CMK (cell line): ENCODE measurements at places on chromosomes 2 and 18.

DNA sequence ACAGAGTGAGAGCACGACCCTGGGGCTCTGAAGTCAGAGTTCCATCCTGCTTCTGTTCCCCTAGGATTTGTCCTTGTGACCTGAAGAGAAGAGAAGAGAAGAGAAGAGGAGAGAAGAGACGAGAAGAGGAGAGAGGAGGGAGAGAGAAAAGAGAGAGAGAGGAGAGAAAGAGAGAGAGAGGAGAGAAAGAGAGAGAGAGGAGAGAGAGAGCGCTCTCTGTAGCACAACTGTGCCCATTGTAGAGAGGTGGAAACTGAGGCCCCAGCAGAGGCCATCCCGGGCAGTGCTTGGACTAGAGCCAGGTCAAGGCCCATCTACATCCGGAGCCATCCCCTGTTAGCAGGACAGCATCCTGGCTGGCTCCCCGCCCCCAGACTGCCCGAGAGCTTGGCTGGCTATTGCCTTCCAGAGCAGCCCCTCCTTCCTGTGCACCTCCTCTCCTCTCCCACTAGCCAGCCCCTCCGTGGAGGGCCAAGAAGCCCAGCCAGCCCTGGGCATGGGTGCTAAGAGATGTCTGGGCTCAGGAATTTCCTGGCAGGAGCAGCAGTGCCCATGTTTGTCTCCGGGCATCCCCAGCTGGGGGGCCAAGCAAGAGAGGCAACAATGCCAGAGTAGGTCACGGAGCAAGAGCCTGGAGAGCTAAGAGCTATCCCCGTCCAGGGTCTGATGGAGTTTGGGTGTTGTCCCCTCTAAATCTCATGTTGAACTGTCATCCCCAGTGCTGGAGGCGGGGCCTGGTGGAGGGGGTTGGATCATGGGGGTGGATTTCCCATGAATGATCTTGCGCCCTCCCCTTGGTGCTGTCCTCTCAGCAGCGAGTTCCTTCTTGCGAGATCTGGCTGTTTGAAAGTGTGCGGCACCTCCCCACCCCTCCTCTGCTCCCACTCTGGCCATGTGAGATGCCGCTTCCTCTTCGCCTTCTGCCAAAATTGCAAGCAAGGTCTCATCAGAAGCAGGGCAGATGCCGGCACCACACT, 18.2 kb upstream of the GPR55 start:
- no peak for DNase-seq

DNA sequence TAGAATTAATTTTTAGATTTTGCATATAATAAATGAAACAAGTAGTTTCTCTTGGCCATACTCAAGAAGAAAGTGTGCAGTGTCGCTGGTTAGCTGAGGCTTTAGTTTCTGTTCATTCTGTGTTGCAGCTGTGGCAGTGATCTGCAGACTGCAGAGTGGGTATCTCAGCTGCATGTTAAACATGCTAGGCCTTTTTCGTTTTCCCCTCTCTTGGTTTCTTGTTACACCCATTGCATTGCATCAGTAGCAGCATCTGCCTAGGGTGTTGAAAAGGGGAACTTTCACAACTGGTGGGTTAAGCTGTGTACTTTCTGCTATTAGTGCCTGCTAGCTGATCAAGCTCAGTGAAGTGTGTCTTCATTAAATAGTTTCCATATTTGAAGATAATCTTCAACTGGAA, 51.3 kb downstream of the ACSL3 start:
- DNase-seq, result no peak

- no peak for DNase-seq
These were observed 185.6 kb downstream of the LPIN1 start for GRCh38 chr2:11932048-11932512.

GRCh38 chr2:66322506-66323260, 112.2 kb upstream of the MEIS1 start:
- no peak for DNase-seq

- DNase-seq, result no peak
These were observed 10.0 kb downstream of the GALNT5 start for GRCh38 chr2:157267476-157267875.

DNA sequence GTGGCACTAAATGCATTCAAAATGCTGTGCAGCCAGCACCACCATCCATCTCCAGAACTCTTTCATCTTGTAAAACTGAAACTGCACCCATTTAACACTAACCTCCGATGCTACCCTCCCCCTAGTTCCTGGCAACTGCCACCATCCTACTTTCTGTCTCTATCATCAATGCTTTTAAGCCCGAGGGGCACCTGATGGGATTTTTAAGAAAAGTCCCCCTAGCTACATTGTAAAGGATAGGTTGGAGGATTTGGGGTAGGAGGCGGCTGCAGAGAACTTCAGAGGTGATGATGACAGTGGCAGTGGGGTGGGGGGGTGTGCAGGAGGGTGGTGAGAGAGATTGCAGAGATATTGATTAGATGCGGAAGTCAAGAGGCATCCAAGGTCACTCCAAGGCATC, 10.8 kb upstream of the YWHAQ start:
- no peak for DNase-seq

DNA sequence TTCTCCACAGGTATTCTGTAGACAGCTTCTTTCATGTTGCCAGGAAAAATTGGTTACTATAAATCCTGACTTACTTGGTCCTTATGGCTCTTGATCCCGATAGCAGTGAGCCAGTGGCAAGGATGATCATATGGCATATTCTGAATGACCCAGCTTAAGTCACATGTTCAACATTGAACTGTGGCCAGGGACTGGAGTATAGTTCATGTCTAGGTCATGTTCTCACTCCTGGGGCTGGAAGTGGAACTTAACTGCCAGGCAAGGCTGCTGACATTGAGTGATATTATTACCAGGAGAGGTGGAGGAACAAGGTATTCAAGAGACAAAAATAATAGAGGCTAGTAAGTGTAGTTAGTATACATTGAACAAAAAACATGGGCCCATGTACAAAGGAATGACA, 26.2 kb downstream of the R3HDM1 start:
- no peak for DNase-seq

GRCh38 chr18:43277164-43277600, at the start of gene SYT4:
Gene SYT4 (minus strand): TSS chr18:43277490. CDS start chr18:43277281, 209 bp downstream.
- no peak for DNase-seq

GRCh38 chr18:26462355-26462754, 86.0 kb downstream of the KCTD1 start:
- no peak for DNase-seq

DNA sequence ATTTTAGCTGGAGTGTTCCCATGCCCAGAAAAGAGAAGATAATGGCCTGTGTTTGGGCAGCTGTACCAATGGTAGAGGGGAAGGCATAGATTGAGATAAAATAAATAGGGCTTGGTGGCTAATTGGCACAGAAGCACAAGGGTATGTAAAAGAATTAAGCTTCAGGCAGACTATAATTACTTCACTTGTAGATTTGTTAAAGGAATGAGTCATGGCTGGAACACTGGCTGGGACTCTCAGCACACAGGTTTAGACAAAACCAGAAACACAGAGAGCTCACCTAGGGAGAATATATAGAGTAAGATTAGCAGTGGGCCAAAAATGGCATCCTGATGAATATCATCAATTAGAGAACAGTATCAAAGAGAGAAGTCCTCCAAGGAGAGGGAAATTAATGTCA, 198.3 kb upstream of the FIGN start:
- no peak for DNase-seq

GRCh38 chr2:134762508-134762907, 43.7 kb upstream of the TMEM163 start:
- no peak for DNase-seq

GRCh38 chr2:9167718-9168657, 38.6 kb upstream of the ASAP2 start:
- no peak for DNase-seq

- DNase-seq, result no peak
These were observed 60.9 kb upstream of the NT5C1B start for GRCh38 chr2:18650221-18650620.

GRCh38 chr2:179613701-179614100, 247.7 kb downstream of the ZNF385B start:
- DNase-seq, result no peak

GRCh38 chr2:61853086-61853846, 594 bp downstream of the FAM161A start:
- no peak for DNase-seq

DNA sequence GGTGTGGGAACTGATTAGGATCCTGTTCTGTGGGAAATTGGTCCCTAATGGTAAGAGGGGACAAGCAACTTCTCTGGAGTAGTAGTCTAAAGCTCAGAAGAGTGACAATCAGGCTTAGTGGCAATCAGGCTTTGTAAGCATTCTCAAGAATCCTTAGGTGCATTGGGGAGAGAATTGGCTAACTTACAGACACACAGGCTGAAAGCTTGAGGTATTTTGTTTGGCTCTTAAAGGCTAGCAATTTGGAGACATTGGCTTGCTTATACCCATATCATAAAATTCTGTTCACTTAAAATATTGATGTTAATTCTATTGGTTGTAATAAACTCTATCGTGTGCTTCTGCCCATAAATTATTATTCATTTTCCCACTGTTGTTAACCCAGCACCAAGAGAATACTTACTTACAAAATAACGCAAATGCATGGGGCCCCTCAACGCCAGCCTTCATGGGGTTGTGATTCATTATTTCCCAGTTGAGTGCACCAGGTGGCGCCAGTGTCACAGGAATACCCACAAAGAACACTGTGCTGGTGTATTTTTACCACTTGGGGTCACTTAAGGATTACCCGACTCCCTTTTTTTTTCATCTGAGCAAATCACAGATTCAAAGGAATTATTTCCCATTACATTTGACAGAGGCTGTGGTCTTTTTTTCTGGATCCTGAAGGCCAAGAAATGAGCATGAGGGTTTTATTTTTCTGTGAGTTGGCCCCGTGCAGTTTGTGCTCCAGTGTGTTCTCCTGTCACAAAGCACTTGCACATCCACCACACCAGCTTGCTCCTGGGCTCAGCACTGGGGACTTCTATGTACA, 45.5 kb downstream of the DDX1 start:
- peak; percentile 26 for DNase-seq

DNA sequence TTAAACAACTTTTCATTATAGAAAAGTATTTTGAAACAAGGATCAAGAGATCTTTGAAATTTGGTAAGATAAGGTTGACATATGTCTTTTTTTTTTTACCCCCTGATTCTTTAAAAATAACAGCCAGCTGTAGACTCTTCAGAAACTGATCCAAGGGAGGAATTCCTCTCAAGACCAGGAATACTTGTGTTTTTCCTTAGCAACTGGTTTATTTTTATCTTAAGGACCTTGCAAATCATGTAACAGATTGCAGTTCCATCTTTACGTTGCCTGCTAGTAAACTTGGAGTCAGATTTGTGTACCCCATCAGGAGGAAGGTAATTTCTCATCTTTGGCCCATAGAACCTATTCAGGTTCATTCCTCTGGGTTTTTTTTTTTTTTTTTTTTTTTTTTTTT, 71.6 kb downstream of the BOLA3 start:
- no peak for DNase-seq

GRCh38 chr18:12287131-12287681, 20.8 kb upstream of the TUBB6 start:
- DNase-seq, result no peak

- DNase-seq, result no peak
These were observed 101.2 kb upstream of the MAP4K4 start for GRCh38 chr2:101596333-101596732.

- DNase-seq, result no peak
These were observed 310.8 kb downstream of the GALR1 start for GRCh38 chr18:77560341-77560992.

DNA sequence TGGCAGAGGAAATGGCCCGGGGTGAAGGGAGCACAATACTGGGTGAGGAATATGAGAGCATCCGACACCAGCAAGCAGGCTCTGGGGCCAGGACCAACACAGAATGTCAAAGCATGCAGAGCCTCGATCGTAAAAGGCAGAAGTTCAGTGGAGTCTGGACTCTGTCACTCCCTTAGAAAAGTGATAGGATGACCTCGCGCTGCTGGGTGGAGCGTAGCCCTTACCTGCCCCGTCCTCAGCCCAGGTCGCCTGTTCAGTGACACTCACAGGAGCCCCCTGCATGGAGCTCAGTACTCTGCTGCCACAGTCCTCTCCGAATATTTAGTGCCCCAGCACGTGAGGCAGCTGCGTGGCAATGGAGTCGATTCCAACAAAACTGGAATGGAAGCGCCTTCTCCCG, 236.7 kb upstream of the MYT1L start:
- no peak for DNase-seq

- no peak for DNase-seq
These were observed 9.6 kb downstream of the IMMT start for GRCh38 chr2:86185517-86186212.

DNA sequence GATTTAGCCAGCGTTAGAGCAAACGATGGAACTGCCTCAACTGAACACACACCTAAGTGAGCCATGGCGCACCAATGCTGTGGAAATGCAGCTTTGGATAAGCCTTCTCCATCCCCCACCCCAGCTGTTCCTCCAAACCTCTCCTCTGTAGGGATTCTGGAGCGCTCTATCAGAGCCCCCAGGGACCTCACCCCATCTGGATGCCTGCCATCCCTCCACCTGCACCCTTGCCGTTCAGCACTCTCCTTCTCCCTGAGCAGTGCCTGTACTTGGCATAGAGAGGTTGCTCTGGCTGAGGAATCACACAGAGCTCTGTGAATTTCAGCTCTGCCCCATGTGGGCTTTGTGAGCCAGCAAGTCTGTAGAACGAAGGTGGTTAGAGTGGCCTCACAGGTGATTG, 42.8 kb upstream of the INHBB start:
- no peak for DNase-seq

DNA sequence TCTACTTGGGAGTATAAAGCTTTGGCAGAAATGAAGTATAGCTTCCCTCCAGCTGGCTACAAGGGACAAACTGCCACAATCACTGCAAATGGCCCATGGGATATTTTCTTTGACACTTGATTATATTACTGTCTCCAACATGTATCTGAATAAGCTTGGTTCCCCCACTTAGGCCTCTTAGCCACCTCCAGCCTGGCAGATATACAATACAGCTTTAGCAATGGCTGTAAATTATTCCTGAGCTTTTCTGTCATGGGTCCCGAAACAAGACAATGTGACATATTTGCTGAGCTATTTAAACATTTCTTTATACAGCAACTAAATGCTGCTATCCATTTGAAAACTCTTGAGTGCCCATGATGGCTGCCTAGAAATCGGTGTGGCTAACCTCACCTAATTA, 406.2 kb downstream of the SUCLG1 start:
- no peak for DNase-seq

DNA sequence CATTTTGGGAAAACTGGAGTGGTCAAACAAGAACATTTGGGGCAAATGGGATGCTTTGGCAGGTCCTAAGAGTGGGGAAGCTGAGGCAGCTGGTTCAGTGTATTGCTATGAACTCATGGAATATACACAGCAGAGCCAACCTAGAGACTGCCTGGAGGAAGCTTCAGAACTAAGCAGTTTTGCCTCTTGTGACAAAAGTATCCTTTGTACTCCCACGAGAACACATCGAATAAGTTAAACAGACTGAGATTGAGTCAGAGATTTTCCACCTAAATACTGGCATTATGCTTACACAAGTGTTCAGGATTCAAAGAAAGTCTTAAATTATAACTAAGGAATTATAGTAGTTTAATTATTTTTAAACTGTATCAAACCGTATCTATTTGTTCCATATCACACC, 5.2 kb upstream of the ARMC9 start:
- no peak for DNase-seq

DNA sequence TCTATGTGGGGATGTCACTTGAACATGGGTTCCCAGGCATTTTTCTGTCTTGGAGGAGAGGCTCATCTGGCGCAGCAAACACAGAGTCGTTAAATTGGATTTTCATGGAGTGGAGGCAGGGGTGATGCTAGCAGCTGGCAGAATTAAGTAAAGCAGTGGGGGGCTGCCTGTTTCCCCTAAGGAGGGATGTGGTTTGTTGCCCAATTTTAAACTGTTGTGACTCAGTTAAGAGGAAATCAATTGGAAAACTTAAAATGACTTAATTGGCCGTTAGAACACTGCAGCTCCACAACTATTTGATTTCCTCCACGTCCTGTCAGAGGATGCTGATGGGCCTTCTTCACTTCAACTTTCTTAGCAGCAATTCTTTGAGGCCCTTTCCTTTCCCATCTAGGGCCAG, 354.1 kb upstream of the ATP5MC3 start:
- no peak for DNase-seq
